ENCODE measurements at places on chromosomes 16 and 17. TPM values are rescaled to one million over a fixed set of nuclear protein-coding genes. Genes with fewer than 3 reads are reported as not detected.
A peak's percentile ranks its signal among the peaks of the same experiment; 100 is the strongest.

Gene NT5M
- 18.2 TPM for polyA plus RNA-seq

GRCh38 chr17:41629826-41630670 is 5.7 kb upstream of the KRT17 start:
- DNase-seq: no peak
- no peaks in the 10 kb centered on the region for H3K27me3 ChIP-seq
- H3K4me1 ChIP-seq: peaks cover 5% of the 10 kb centered on the region
- no peak overlapping the region for H3K27ac ChIP-seq
- H3K4me3 ChIP-seq: no peak overlapping the region

- peaks cover 2% of the 10 kb centered on the region for H3K27me3 ChIP-seq
- peaks cover 11% of the 10 kb centered on the region for H3K36me3 ChIP-seq
- H3K27ac ChIP-seq: no peak overlapping the region
- peak; percentile 45 for DNase-seq
Measured at GRCh38 chr17:38600906-38601305, 4.8 kb downstream of the SRCIN1 start.

GRCh38 chr16:30946671-30947540 is 2.0 kb upstream of the ORAI3 start:
- H3K27me3 ChIP-seq: no peaks in the 10 kb centered on the region
- DNase-seq: no peak
- H3K4me3 ChIP-seq: no peak overlapping the region

DNA sequence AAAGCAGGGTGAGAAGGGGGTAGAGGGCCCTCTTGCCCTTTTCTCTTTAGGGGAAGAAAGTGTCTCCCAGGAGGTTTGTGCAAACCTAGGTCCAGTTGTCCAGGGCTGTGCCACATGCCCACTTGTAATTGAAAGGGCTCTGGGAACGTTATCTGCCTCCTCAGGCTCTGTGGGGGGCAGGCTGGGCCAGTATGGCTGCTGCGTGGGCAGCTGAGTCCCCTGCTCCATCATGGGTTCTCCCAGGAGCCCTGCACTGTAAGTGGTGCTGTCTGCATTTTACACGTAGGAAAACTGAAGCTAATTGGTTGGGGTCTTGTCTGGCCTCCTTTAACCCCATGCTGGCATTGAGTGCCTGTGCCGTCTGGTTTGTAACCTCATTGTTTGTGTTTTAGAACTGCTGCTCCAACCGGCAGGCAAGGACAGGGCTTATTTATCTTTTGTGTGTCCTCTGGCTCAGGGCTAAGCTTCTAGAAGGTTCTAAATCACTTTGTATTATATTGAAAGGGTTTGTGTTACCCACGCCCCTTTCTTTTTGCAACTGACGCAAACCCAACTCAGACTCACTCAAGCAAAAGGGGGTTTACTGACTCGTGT is 117.7 kb upstream of the CIBAR2 start:
- DNase-seq: no peak
- peaks cover 3% of the 10 kb centered on the region for H3K27me3 ChIP-seq
- H3K27ac ChIP-seq: peak overlapping the region; percentile 25
- peaks cover 3% of the 10 kb centered on the region for H3K36me3 ChIP-seq

DNA sequence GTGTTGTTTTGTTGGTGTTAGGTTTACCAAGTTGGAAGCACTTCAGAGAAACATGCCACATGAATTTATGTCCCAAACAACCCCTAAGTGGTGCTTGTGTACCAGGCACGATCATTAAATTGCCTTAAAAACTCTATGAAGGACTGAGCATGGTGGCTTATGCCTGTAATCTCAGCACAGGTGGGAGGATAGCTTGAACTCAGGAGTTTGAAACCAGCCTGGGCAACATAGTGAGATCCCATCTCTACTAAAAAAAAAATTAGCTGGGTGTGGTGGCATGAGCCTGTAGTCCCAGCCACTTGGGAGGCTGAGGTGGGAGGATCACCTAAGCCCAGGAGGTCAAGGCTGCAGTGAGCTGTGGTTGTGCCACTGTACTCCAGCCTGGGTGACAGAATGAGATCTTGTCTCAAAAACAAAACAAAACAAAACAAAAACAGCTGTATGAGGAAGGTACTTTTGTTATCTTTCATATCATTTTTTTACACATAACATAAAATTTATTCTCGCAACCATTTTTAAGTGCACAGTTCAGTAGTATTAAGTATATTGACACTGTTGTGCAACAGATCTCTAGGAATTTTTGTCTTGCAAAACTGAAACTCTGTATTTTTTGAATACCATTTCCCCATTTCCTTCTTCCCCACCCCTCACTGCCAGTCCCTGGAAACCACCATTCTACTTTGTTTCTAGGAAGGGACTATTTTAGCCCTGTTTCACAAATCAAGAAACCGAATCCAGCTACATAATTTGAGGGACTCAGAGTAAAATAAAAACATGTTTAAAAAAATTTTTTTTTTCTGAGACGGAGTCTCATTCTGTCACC is 14.3 kb upstream of the RBBP6 start:
- no peaks in the 10 kb centered on the region for H3K27me3 ChIP-seq
- no peak overlapping the region for H3K4me3 ChIP-seq
- no peak for DNase-seq
- H3K36me3 ChIP-seq: no peaks in the 10 kb centered on the region
- no peaks in the 10 kb centered on the region for H3K4me1 ChIP-seq

DNA sequence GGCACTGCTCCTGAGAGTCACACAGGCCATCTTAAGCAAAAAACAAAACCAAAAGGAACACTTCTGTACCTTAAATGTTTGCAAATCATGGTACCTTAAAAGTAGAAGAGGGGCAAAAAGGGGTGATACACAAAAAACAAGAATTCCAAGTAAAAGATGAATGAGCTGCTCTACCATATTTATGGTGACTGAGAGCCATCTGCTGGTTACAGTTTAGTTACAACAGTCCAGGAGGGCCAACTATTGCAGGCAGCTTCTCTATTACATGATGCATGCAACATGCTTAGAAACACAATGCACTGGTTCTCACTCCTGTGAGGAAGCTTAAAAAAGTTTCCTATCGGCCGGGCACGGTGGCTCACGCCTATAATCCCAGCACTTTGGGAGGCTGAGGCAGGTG is 53.5 kb downstream of the STX8 start:
- H3K27me3 ChIP-seq: no peaks in the 10 kb centered on the region
- no peaks in the 10 kb centered on the region for H3K36me3 ChIP-seq
- peaks cover 3% of the 10 kb centered on the region for H3K4me1 ChIP-seq

DNA sequence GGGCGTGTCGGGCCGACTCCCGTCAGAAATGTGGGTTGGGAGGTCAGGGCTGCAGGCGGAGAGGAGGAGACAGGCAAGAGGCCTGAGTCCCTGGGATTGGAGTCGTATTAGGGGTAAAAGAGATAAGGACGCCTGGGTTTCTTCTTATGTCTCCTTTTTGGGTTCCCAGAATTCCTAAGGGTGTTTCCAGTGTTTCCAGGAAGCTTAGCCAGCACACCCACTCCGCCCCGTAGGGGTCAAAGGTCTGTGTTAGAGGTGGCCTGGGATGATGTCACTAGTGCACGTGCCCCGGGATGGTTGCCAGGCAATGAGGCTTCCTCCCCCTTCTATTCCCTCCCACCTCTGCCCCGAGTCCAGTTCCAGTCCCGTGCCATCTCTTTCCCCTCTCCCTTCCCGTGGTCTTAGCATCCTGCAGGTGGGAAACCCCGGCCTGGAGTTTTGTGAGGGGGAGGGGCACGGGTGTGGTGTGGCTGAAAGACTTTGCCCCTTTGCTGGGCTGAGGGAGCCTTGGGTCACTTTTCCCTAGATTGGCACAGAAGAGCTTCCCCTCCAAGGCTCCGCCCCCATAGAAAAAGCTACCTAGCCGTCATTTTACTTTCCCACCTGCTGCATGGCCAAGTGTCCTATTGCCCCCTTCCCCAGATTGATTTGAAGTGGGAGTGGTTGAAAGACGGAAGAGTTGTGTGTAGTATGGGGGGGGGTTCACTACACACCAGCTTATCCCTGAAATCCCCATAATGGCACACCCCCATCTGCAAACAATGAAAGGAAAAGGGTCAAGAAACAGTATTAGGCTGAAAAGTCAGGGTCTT is 2.8 kb downstream of the KDM6B start:
- peak overlapping the region; percentile 99 for H3K27ac ChIP-seq
- peaks cover 61% of the 10 kb centered on the region for H3K4me1 ChIP-seq
- H3K4me3 ChIP-seq: peak overlapping the region; percentile 97
- DNase-seq: no peak
- no peaks in the 10 kb centered on the region for H3K36me3 ChIP-seq

DNA sequence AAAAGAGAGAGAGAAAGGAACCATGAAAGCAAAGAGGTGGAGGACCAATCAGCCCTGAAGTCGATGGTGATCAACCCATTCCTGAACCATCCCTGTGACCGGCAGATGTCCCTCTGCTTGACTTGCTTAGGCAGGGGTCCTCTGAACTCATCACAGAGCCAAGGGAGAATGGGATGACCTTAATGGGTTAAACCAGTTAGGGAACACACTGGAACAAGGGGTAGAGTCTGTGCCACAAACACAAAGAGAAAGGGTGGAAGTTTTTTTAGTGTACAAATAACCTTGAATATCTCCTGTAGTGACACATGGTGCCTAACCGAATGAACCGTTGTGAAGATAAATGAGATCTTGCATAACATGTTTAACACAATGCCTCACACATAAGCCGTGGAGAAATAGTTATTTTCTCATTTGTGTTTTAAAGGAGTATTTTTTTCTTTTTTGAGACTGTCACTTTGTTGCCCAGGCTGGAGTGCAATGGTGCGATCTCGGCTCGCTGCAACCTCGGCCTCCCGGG is 11.2 kb downstream of the NAA60 start:
- H3K27me3 ChIP-seq: no peaks in the 10 kb centered on the region
- H3K4me3 ChIP-seq: no peak overlapping the region
- peaks cover 7% of the 10 kb centered on the region for H3K36me3 ChIP-seq
